Left ventricle myocardium inferior (tissue), 1 donor: ENCODE measurements at places on chromosomes 7 and 10. TPM values are rescaled to one million over a fixed set of nuclear protein-coding genes. Genes with fewer than 3 reads are reported as not detected.
A peak's percentile ranks its signal among the peaks of the same experiment; 100 is the strongest.

The ACSL5 gene
- 5.6 TPM for total RNA-seq

The HABP2 gene
- not detected for total RNA-seq

The SEC31B gene
- 8.8 TPM for total RNA-seq

The IQUB gene
- 0.38 TPM for total RNA-seq

The PNLIPRP2 gene
- not detected for total RNA-seq

The AMZ1 gene
- total RNA-seq, result 0.11 TPM

The PLOD3 gene
- total RNA-seq, result 38.7 TPM

DNA sequence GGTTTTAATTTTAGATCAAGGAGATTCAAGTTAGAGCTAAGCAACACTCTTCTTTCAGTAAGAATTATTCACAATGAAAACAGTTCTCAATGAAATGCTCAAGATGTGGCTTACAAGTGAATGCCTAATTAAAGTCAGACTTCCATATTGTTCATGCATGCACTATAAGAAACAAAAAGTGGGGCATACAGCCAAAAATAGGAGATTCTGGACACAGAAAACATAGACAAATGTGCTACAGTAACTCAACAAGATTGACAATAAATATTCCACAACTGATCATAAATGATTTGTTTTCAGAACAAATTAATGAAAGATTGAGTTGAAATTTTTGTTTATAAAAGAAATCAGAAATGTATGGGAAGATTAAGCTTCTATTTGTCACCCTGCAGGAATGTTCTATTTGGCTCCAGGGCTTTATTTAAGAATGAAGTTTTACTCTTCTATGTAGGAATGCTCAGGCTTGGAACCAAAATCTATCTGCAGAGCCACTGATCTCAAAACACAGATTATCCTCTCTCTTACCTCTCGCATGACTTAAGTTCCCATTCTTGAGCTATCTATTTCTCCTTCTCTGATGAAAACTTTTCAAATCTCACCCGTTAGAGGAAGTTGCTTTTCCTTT lies 89.0 kb upstream of the PIP4K2A start:
- H3K4me1 ChIP-seq, result peaks cover 11% of the 10 kb centered on the region
- DNase-seq, result no peak

GRCh38 chr10:45376371-45376801 lies 2.4 kb downstream of the ALOX5 start:
- no peak overlapping the region for H3K27ac ChIP-seq
- DNase-seq, result no peak
- peaks cover 90% of the 10 kb centered on the region for H3K27me3 ChIP-seq

GRCh38 chr7:139651308-139651707 lies 126.5 kb downstream of the HIPK2 start:
- peaks cover 96% of the 10 kb centered on the region for H3K4me1 ChIP-seq
- no peaks in the 10 kb centered on the region for H3K27me3 ChIP-seq
- no peaks in the 10 kb centered on the region for H3K36me3 ChIP-seq
- H3K27ac ChIP-seq, result peak overlapping the region; percentile 83
- H3K4me3 ChIP-seq, result no peak overlapping the region

GRCh38 chr10:96612055-96612830 lies 25.4 kb upstream of the TM9SF3 start:
- no peak overlapping the region for H3K27ac ChIP-seq
- H3K4me1 ChIP-seq, result peaks cover 18% of the 10 kb centered on the region
- no peaks in the 10 kb centered on the region for H3K36me3 ChIP-seq

DNA sequence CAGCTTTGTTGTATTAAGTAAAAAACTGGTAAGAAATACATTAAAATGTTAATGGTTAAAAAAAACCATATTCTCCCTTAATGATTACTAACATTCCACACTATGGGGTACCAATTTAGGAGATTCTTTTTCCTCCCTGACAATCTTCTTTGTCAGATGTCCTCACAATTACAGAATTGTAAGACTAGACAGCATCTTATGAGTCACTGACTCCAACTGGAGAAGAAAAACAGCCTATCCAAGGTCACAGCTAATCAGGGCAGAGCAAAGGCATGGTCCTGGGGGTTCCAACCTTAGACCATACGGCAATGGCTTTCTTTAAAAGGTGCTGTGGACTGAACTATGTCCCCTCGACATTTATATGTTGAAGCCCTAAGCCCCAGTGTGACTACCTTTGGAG lies 127.6 kb downstream of the DLG5 start:
- H3K36me3 ChIP-seq, result peaks cover 80% of the 10 kb centered on the region
- no peak for DNase-seq
- no peak overlapping the region for H3K27ac ChIP-seq

GRCh38 chr10:83656924-83657323 lies 482.4 kb upstream of the GHITM start:
- H3K27ac ChIP-seq, result no peak overlapping the region
- H3K27me3 ChIP-seq, result no peaks in the 10 kb centered on the region
- H3K4me3 ChIP-seq, result no peak overlapping the region
- no peaks in the 10 kb centered on the region for H3K36me3 ChIP-seq
- no peaks in the 10 kb centered on the region for H3K4me1 ChIP-seq

GRCh38 chr7:77222819-77223218 lies 23.2 kb upstream of the FGL2 start:
- no peak overlapping the region for H3K4me3 ChIP-seq
- no peaks in the 10 kb centered on the region for H3K36me3 ChIP-seq
- H3K27me3 ChIP-seq, result no peaks in the 10 kb centered on the region
- DNase-seq, result no peak
- no peak overlapping the region for H3K27ac ChIP-seq
- H3K4me1 ChIP-seq, result peaks cover 17% of the 10 kb centered on the region
